Tracheal epithelial cell (primary cell): ENCODE measurements at places on chromosomes 13 and 19. TPM values are rescaled to one million over a fixed set of nuclear protein-coding genes. Genes with fewer than 3 reads are reported as not detected.

The DACH1 gene
- not detected in 2 replicates for total RNA-seq

The SLC25A41 gene
- 0.21 and 0.24 TPM in 2 replicates for total RNA-seq

The NLRP7 gene
- total RNA-seq = not detected in 2 replicates

The SIAH3 gene
- total RNA-seq = under 0.01 TPM in 1 of 2 replicates, not detected in the other

The COG3 gene
- total RNA-seq = 39.8 and 42.2 TPM in 2 replicates

The CACNG7 gene
- total RNA-seq = not detected in 2 replicates

The ZNF534 gene
- not detected in 2 replicates for total RNA-seq

The RXFP2 gene
- total RNA-seq = not detected in 2 replicates

The SAE1 gene
- total RNA-seq = 75.7 and 82.9 TPM in 2 replicates

The CERS1 gene
- 0.72 and 0.85 TPM in 2 replicates for total RNA-seq

The ZNF682 gene
- total RNA-seq = 0.48 and 3.0 TPM in 2 replicates

The ZNF607 gene
- total RNA-seq = 4.6 and 5.5 TPM in 2 replicates

The CGB8 gene
- 0.48 TPM in 1 of 2 replicates, not detected in the other for total RNA-seq

The LRP3 gene
- 17.3 and 27.0 TPM in 2 replicates for total RNA-seq

The PGLYRP2 gene
- total RNA-seq = not detected in 2 replicates

The LILRA6 gene
- not detected in 2 replicates for total RNA-seq

The ABHD17A gene
- 68.6 and 68.9 TPM in 2 replicates for total RNA-seq

The IGFL4 gene
- not detected in 2 replicates for total RNA-seq

The TMEM190 gene
- 0.96 TPM in 1 of 2 replicates, not detected in the other for total RNA-seq

The DIRAS1 gene
- total RNA-seq = under 0.01 TPM in 2 replicates

The ZNF564 gene
- 4.3 and 5.1 TPM in 2 replicates for total RNA-seq
